ENCODE measurements at places on chromosomes 7 and 10. TPM values are rescaled to one million over a fixed set of nuclear protein-coding genes. Genes with fewer than 3 reads are reported as not detected.
A peak's percentile ranks its signal among the peaks of the same experiment; 100 is the strongest.

DNA sequence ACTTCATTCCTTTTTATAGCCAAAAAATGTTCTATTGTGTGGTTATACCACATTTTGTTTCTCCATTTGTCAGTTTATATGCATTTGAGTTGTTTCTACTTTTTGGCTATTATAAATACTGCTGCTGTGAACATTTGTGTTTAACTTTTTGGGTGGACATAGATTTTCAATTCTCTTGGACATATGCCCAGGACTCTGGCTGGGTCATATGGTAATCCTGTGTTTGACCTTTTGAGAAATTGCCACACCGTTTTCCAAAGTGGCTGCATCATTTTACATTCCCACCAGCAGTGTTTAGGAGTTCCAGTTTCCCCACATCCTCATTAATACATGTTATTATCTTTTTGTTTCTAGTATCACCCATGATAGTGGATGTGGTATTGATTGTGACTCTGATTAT lies 39.4 kb downstream of the CSGALNACT2 start:
- no peak for DNase-seq

- no peak for DNase-seq
Observed at GRCh38 chr10:105041956-105042355, 400.9 kb downstream of the SORCS3 start.

GRCh38 chr7:152136686-152137085 lies 111.2 kb downstream of the GALNT11 start:
- DNase-seq: no peak

GRCh38 chr7:140686921-140687320 lies 9.6 kb upstream of the NDUFB2 start:
- no peak for DNase-seq

- DNase-seq: no peak
Observed at GRCh38 chr10:50541921-50542320, 81.8 kb downstream of the SGMS1 start.

- DNase-seq: peak; percentile 66
Observed at GRCh38 chr10:89355394-89355931, 22.4 kb upstream of the IFIT1B start.

DNA sequence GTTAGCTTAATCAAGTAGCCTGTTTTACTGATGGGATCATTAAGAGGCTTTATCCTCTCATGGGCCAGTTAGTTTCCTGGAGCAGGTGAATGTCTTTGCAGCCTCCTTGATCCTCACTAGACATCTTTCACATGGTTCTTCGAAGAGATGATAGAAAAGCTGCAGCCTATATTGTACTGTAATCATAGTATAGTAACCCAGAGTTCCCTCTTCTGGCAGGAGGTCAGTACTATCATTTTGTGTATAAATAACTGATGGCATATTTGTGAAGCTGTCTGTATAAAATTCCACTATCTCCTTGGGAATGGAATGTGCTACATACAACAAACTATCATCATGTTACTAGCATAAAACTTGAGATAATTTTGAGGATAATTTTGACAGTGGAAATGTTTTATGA lies 123.8 kb upstream of the PRPS1L1 start:
- peak; percentile 16 for DNase-seq

DNA sequence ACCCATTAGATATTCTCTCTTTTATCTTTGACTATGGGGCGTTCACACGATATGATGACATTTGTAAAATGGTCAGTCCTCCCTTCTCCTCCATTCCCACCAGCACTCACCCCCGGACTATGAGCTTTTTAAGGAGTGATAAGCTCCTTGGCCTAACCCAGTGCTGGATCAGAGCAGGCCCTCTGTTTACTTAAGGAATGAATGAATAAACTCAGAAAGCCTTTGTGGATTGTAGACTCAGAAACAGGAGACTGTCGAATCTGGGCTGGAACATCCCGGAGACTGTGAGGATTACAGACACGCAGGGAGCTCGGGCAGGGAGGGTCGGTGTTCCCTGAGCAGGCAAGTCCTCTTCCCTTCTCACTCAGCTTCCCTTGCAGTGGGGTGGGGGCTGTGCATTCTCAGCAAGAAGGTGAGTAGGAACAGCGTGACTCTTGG lies 6.8 kb upstream of the ZCCHC24 start:
- no peak for DNase-seq

- DNase-seq: no peak
Observed at GRCh38 chr10:30830315-30831230, 201.0 kb upstream of the LYZL2 start.

The NPC1L1 gene
- not detected for total RNA-seq

The AKR1C4 gene
- not detected for total RNA-seq

The IDI2 gene
- not detected for total RNA-seq

The CCL24 gene
- total RNA-seq: not detected

The TMEM176B gene
- not detected for total RNA-seq

The VWDE gene
- total RNA-seq: 0.51 TPM

Measured in LHCN-M2 (cell line).